ENCODE measurements at places on chromosomes 4 and X.

- DNase-seq: no peak
These were observed 6.3 kb downstream of the CA5B start for GRCh38 chrX:15744181-15744867.

DNA sequence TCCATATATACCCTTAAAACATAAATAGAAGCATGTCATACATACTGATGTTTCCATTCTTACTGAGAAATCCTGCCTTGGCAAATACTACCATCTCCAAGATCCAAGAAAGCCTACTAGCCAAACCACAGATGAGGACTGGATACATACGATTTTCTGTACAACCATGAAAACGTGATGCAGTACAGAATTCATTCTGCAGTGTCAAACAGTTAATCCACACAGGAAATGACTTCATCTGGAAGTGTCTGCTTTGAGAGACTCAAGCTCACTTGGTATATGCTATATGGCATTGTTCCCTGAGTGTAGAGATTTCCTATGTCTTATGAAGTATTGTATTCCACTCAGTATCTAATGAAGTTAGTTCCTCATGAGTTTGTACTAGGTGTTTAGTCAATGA, 94.3 kb downstream of the CT47B1 start:
- peak; percentile 65 for DNase-seq

DNA sequence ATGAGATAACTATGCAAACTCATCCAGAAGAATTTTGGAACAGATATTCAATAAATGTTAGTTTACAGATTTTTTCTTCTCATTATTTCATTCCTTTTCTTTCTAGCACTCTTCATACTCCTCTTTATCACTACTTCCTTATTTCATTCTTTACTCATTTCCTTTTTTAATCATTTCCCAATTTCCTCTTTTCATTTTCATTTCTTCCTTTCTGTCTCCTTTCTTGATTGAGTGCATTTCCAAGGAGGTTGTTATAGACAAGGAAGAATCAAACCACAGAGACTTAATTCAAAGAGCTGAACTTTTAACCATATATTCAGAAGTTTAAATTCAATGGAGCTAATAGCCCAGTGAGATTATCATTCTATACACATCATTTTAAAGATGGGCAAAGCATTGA, 600.7 kb downstream of the ARAP2 start:
- no peak for DNase-seq

DNA sequence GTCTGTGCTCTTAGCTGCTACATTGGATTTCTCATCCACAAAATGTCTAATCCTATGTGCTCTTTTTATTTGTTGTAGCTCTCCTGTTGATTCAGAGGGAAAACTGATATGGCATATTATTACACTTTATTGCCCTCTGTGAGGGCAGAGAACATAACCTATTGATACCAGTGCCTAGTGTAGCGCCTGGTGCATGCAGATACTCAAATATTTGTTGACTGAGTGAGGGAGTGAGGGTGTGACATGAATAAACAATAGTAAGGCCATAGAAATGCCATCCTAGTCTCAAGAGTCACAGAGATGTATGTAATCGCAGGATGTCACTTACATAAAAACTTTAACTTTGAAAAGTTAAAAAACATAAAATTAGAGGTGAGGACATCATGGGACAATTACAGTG, 159.1 kb downstream of the SHROOM3 start:
- DNase-seq: no peak

GRCh38 chr4:149343614-149344013, 472.0 kb downstream of the IQCM start:
- no peak for DNase-seq

- no peak for DNase-seq
These were observed 74.6 kb upstream of the FRMPD3 start for GRCh38 chrX:107374831-107375230.

DNA sequence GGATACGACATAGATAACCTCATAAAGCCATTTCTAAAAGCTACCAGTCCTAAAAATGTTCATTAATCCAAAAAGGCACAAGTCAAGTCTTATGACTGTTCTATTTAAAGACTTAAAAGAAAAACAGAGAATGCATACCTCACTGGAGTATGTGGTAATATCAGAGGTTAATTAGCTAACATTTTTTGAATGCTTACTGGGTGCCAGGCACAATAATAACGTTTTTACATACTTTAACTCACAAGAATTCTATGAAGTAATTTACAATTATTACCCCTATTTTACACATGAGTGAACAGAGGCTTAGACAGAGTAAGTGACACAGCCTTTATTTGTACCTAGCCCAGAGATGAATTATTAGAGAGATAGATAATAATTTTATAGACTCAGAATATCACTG, 207.5 kb downstream of the PDGFC start:
- DNase-seq: no peak

GRCh38 chr4:63983224-63983623, 426.0 kb downstream of the TECRL start:
- no peak for DNase-seq

DNA sequence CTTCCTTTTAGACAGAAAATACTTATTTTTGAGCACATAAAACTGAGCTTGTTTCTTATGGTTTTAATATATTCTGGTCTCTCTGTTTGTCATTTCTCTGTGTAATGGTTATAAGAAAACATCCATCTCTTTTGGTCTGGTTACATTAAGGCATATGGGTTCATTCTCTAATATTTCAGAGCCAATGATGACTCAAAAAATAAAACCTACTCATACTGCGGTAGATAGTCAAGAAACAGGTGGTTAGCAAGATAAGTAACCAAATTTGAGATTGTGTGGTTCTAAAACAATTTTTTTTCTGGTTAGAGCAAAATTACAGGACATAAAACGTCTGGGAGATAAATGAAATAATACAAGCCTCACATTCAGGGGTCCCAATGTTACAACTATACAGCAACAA, 654.5 kb downstream of the STIM2 start:
- no peak for DNase-seq

- peak; percentile 13 for DNase-seq
These were observed 138.1 kb downstream of the KDM6A start for GRCh38 chrX:45011131-45011530.

- DNase-seq: no peak
These were observed 28.2 kb upstream of the APLN start for GRCh38 chrX:129682979-129683378.

DNA sequence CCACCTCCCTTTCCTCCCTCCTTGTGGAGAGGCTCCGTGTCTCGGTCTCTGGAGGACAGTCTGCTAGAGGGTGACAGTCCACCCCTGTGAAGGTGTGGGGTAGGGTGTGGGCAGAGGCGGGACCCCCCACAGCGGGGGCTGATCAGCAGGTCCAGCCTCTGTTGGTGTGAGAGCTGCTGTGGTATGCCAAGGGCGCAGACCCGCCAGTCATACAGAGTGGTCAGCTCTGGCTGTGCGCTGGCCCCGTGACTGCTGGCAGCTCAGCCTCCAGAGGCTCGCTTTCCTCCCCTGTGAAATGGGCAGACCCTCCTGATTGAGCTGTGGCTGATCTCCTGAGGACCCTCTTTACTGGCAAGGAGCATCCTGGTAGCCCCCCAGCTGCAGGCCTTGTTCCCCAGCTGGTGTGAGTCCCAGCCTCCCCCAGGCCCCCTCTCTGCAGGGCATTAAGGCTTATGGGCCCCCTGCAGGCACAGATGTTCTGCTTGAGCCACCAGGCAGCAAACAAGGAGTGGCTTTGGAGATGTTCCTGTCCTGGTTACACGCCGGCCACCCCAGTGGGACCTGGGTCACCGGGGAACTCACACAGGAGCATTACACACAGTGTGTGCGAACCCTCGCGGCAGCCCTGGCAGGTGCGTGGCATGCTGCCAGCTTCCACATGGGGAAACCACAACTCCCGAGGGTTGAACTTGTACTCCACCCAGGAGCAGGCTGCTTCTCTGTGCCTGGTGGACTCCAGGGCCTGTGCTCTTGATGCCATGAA, 76.8 kb downstream of the PPP2R2C start:
- DNase-seq: no peak

DNA sequence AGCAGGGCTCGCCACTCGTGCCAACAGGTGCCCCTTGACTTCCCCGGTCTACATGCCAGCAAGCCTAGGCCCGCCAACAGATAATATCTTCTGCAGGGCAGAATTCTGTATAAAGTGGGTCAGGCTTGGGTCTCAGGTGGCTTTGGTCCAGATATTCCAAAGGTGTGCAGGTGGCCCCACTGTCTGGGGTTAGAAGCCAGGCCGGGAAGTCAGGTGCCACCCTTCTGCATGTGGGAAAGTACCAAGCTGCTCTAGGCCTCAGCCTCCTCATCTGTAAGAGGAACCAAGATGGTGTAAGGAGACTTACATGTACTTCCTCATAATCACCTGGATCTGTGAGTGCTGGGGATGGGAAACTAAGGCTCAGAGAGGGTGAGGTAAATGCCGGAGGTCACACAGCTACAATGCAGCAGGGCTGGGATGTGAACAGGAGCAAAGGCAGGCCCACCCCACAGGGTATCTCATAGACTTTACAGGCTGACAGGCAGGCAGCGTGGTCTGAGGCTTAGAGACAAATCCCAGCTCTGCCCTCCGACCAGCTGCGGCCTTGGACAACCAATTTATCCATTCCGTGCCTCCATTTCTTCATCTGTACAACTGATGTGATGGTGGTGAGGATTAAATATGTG, 35.9 kb downstream of the WDR1 start:
- no peak for DNase-seq

DNA sequence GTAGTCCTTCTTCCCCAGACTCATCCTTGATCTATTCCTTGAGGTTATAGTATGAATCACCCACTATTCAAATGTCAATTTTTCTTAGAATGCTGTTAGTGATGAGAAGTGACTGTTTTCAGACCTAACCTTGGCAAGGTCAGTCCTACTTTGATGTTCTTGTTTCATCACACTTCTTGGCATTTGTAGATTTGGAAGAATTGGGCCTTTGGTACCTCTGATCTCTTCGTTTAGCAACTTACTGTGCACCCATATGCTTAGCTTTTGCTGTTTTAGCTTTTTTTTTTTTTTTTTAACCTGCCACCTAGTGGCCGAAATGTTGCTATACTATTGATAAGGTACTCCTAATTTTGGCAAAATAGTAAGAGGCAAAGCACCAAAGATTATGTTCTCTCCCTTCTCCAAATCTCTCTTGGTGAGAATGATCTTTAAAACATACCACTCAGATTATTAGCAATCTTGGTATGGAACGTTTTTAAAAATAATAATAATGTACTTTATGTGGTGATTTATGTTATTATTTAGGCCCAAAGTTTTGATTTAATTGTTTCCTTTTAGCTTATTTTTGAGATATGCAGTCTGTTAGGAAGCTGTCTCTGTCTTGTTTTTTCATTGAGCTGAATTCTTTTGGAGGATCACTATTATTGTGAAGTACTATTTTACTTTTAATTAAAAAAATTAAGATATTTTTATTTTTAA, 16.6 kb downstream of the DCK start:
- DNase-seq: no peak

All from skeletal muscle cell (primary cell).